ENCODE measurements at places on chromosomes 5 and 9. TPM values are rescaled to one million over a fixed set of nuclear protein-coding genes. Genes with fewer than 3 reads are reported as not detected.

PCDHA9 gene
- total RNA-seq = 42.6 TPM

SPINK7 gene
- total RNA-seq = not detected

ESM1 gene
- total RNA-seq = not detected

PCDH12 gene
- 2.5 TPM for total RNA-seq

TNFSF15 gene
- under 0.01 TPM for total RNA-seq

TMEM174 gene
- total RNA-seq = not detected

RFX3 gene
- 106 TPM for total RNA-seq

GAS1 gene
- total RNA-seq = 17.8 TPM

NUDT12 gene
- total RNA-seq = 22.2 TPM

RASEF gene
- total RNA-seq = 0.63 TPM

CDH9 gene
- 14.7 TPM for total RNA-seq

PCDHB12 gene
- total RNA-seq = 36.9 TPM

HMMR gene
- 3.8 TPM for total RNA-seq

LIX1 gene
- total RNA-seq = 5.9 TPM

LCN1 gene
- not detected for total RNA-seq

GPBP1 gene
- total RNA-seq = 144 TPM

AK8 gene
- 1.6 TPM for total RNA-seq

CAVIN4 gene
- 20.7 TPM for total RNA-seq

DCAF10 gene
- 39.4 TPM for total RNA-seq

SLC4A9 gene
- total RNA-seq = not detected

ST6GALNAC4 gene
- 10.0 TPM for total RNA-seq

SH3GL2 gene
- total RNA-seq = 81.1 TPM

POU4F3 gene
- total RNA-seq = not detected

CTNND2 gene
- 136 TPM for total RNA-seq

BTNL8 gene
- not detected for total RNA-seq

TAF1L gene
- total RNA-seq = 0.31 TPM

PFN3 gene
- 1.6 TPM for total RNA-seq

PLAC8L1 gene
- total RNA-seq = not detected

PCDHGA5 gene
- total RNA-seq = 17.8 TPM

ZNF618 gene
- 14.4 TPM for total RNA-seq

DRD1 gene
- 3.4 TPM for total RNA-seq

DNAI1 gene
- total RNA-seq = 2.2 TPM

TRAF1 gene
- 5.0 TPM for total RNA-seq

TEX48 gene
- not detected for total RNA-seq

GDNF gene
- not detected for total RNA-seq

Measured in parietal lobe (tissue), 2 donors.